ENCODE measurements at places on chromosomes 16 and 17.

- DNase-seq: no peak
These were observed 234.6 kb downstream of the HS3ST3A1 start for GRCh38 chr17:13367154-13367553.

- no peak for DNase-seq
These were observed 52.7 kb downstream of the MEAK7 start for GRCh38 chr16:84451781-84452180.

DNA sequence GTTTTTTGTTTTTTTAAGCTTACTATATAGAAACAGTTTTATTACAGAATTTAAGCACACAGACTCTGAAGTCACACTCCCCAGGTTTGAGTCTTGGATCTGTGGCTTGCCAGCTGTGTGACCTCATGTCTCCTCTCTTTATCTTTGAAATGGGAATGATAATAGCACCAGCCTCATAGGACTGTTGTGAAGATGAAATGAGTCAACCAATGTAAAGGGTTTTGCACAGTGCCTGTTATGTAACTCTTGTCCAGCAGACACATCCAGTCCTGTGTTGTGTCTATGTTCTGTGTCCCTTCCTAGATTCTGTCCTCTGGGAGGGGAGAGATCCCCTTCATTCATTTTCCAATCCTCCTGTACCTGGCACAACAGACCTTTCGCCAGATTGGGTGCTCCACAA, 3.1 kb upstream of the CPD start:
- DNase-seq: no peak

DNA sequence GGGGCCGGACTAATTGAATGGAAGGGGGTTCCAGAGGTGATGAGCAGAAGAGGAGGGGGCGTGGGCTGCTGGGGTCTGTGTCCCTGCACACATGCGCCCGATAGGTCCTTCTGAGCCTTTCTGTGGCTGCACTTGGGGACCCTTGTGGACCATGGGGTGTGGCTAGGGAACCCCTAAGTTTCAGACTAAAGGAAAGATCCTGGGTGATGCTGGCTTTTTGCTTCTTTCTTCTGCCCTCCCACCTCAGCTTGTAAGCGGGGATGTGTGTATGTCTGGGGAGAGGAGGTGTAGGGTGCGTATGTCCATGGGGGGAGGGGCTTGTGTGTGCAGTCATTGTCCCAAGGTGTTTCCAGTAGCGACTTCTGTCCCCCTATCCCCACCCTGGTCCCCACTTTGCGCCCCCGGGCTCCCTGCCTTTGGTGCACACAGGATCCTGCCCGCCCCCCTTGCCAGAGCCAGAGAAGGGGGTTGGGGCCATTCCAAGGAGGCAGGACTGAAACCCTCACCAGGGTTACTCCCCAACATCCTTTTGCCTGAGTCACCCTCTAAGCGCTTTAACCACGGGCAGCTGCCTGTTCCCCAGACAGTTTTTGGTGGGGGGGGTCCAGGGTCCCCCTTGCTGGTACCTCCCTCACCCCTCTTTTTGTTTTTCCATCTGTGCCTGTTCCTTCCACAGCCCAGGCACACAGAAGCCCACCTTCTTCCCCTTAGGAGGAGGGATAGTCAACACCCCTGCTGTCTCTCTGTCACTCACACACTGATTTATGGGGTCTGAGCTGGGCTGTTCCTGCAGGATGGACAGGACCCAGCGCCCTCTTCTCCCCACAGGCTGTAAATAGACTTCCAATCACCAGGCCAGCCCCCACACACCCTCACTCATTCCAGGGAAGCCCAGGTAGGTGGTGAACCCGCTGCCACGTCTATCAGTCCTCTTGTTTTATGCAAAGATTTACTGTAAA, 83.2 kb downstream of the ARHGAP23 start:
- no peak for DNase-seq
